ENCODE measurements at places on chromosomes 7 and 10. TPM values are rescaled to one million over a fixed set of nuclear protein-coding genes. Genes with fewer than 3 reads are reported as not detected.

DNA sequence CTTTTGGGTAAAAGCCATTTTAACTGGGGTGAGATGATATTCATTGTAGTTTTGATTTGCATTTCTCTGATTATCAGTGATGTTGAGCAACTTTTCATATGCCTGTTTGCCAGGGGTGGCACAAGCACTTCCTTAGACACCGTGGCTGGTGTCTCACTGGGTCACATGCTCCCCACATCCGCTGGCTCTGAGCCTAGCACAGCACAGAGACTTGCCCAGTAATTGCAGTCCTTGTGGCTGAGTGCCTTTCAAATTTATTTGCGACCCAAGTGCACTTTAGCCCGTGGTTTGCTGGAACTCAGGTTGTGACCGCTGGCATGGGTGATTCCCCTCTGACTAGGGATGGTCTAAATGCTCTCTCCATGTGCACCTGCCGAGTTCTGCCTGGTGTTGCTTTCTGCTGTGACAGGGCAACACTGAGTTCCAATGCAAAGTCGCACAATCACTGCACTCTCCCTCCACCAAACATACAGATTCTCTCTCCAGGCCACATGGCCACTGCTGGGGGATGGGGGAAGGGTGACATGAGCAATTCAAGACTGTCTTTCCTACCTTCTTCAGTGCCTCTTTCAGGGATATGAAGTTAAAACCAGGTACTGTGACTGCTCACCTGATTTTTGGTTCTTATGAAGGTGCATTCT lies 66.5 kb downstream of the ZNF277 start:
- no peak for DNase-seq

- no peak for DNase-seq
Measured at GRCh38 chr7:95264363-95264891, 59.9 kb downstream of the PON1 start.

The CC2D2B gene
- 0.34 TPM for total RNA-seq

- DNase-seq: no peak
Measured at GRCh38 chr7:55567571-55567970, 4.7 kb downstream of the VOPP1 start.

The PMPCB gene
- total RNA-seq: 70.8 TPM

GRCh38 chr10:9643782-9644181 lies 1373.9 kb upstream of the CELF2 start:
- DNase-seq: no peak

The TMEM176A gene
- total RNA-seq: 106 TPM

GRCh38 chr10:71307469-71308085 lies 11.5 kb upstream of the SLC29A3 start:
- DNase-seq: no peak

- no peak for DNase-seq
Measured at GRCh38 chr7:79008786-79009185, 444.7 kb downstream of the MAGI2 start.

GRCh38 chr10:52933748-52934147 lies 161.2 kb upstream of the MBL2 start:
- DNase-seq: no peak

The PNLIPRP1 gene
- not detected for total RNA-seq

- DNase-seq: no peak
Measured at GRCh38 chr7:66193146-66193725, 11.9 kb upstream of the TPST1 start.

The DNAJC12 gene
- total RNA-seq: 15.7 TPM

GRCh38 chr10:43390759-43391158 lies 18.2 kb downstream of the HNRNPF start:
- no peak for DNase-seq

- no peak for DNase-seq
Measured at GRCh38 chr7:9231630-9232121, 798.3 kb downstream of the NXPH1 start.

GRCh38 chr7:82675396-82675795 lies 231.8 kb upstream of the CACNA2D1 start:
- DNase-seq: no peak

DNA sequence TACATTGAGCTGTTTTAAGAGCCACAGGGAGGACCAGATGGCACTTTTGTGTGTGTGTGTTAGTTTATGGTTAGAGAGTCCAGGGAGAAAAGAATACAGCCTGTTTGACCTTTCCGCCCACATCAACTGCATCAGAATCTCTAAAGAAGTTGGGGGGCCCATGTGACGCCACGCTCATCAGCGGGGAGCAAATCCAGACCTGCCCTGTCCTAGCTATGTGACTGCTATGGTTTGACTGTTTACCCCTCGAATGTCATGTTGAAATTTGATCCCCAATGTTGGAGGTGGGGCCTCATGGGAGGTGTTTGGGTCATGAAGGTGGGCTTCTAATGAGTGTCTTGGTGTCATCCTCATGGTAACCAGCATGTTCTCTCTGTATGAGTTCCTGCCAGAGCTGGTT lies 128.0 kb downstream of the ADRA2A start:
- DNase-seq: no peak

- no peak for DNase-seq
Measured at GRCh38 chr7:134034652-134035051, 92.5 kb upstream of the LRGUK start.

The ARMC10 gene
- 36.5 TPM for total RNA-seq

The SLC25A28 gene
- total RNA-seq: 33.9 TPM

The GTPBP4 gene
- 65.9 TPM for total RNA-seq

The STEAP1B gene
- total RNA-seq: not detected

- DNase-seq: no peak
Measured at GRCh38 chr7:147304376-147304775, 1187.8 kb downstream of the CNTNAP2 start.

- peak; percentile 39 for DNase-seq
Measured at GRCh38 chr10:127888521-127889312, 4.0 kb downstream of the CLRN3 start.

The GRID2IP gene
- total RNA-seq: 1.6 TPM

- DNase-seq: no peak
Measured at GRCh38 chr7:64035388-64035787, 9.8 kb upstream of the ZNF727 start.

The AKR1E2 gene
- 4.7 TPM for total RNA-seq

The SPDYE16 gene
- 0.51 TPM for total RNA-seq

DNA sequence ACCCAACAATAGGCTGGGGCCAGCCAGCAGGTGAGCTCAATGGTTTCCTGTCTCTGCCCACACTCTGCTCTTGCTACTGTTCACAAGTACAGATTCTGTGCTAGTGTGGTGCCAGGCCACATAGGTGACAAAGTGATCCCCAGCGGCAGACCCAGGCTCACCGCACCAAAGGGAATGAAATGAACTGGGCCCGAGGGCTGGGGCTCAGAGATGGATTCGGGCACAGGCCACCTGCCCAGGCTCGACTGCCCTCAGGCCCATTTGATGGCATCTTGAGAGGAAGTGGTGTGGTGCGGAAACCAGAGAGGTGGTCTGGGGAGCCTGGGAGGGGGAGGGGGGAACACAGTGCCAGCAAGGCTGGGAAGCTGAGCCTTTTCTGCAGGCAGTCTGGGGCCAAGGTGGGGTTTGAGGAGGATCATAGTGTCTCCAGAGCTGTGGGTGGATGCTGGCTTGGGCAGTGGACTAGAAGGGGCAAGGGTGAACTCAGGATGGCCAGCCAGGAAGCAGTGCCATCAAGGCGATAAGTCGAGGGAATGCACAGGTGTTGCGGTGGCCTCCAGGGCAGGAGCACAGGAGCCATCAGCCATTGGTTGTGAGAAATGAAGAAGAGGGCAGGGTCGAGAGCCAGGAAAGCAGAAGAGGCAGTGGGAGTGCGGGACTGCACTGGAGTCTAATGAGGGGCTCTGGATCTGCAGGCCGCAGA lies 85.2 kb downstream of the ARHGAP22 start:
- peak; percentile 51 for DNase-seq

GRCh38 chr7:49324707-49325106 lies 400.4 kb downstream of the CDC14C start:
- no peak for DNase-seq

DNA sequence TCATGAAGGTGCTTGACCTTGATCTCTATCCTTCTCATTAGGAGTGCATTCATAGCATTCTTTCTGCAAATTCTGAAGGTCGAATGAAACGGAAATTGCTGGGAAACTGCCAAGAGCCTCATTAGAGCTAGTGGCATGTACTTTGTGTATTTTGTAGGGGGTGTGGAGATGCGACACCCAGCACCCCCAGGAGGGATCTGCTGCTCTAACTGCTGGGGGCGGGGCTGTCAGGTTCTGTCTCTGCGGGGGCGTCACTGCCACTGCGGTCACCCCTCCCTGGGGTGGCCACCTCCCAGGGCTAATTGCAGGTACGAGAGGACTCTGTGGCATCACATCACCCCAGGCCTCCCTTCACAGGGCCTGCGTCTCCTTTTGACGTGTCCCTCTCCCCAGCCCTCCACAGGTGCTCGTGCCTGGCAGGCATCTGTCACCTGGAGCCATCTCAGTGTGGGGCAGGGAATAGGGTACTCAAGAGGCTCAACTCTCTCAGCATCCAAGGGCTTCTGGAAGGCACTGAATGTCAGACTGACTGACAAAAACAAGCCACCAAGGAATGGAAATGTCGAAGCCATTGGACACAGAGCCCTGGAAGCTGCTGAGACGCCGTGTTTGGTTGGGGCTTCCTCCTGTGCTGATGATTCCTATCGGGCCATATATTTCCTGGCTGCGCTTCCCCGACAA lies 151.1 kb downstream of the ACTR3B start:
- DNase-seq: no peak

DNA sequence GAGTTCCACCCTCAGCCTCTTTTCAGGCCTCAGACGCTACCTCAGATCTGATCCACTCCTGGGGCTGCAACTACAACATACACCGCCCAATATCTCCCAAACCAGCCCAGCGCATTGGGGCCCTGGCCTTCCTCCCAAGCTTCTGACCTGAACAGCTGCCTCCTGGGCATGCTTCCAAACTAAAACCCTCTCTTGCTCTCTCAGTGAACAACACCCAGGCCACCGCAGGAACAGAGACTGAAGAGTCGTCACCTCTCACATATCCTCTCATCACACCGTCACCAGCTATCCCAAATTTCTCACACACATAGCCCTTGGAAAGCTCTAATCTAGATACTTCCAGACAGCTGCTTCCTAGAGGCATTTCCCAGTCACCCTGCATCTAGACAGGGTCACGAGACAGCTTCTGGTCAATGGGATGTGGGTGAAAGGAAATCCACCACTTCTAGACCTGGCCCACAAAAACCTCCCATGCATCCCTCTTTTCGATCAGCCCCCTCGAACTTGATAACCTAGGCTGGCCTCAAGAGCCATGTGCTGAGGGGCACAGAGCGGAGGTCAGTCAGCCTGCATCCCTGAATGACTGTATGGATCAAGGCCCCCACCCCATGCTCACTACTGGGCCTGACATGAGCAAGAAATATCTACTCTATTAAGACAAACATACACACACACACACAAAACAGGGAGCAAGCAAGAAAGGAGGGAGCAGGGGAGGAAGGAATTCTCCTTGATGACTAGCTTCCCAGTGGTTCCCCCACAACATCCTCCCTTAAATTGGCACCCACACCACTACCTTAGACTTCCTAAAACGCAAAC lies 1.8 kb downstream of the PARP12 start:
- DNase-seq: peak; percentile 40

The STOX1 gene
- total RNA-seq: 4.0 TPM

GRCh38 chr10:1189166-1190051 lies 133.2 kb downstream of the WDR37 start:
- DNase-seq: no peak

The PTF1A gene
- total RNA-seq: 0.51 TPM

The FZD1 gene
- total RNA-seq: 23.8 TPM

The LMOD2 gene
- total RNA-seq: 0.19 TPM

The NPY4R2 gene
- not detected for total RNA-seq

DNA sequence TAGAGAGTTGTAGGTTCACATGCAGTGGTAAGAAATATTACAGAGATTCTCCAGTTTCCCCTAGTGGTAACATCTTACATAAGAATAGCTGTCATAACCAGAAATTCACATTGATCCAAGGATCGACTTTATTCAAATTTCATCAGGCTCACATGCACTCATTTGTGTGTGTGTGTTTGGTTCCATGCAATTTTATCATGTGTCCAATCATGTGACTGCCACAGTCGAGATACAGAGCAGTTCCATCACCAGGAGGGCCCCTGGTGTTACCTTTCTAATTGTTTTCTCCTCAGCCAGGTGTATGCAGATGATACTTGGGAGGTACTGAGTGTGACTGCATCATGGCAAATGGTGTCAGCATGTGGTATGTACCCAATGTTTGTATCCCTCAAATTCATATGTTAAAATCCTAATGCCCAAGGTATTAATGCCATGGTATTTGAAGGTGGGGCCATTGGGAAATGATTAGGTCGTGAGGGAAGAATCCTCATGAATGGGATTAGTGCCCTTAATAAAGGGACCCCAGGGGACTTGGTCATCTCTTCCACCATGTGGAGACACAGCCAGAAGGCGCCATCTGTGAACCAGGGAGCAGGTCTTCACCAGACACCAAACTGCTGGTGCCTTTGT lies 126.3 kb downstream of the CXCL12 start:
- DNase-seq: no peak

DNA sequence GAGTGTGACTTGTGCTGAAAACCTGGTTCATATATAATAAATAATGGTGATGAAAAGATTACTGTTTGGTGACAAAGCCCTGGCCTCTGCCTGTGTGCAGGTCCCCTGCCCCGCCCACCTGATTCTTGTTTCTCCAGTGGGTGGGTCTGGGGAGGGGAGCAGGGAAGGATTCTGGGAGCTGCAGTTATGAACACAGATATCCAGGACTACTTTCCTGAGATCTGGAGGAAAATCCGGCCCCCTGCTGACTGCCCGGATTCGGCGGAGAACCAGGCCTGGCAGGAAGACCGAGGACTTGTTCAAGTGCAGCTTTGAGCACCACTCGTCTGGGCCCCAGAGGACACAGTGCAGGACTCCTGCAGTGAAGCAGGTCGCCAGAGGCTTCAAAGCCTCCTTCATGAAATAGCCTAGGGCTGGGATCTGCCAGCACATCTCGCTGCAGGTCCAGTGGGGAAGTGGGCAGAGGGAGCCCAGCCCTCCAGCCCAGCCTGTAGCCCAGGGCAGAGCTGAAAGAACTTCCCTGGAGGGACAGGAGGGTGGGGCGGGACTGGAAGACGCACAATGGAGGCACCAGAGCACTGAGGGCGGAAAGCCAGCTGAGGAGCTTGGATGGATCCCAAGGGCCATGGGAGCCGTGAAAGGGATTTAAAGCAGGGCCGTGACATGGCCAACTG lies 7.0 kb downstream of the ATP6V0E2 start:
- no peak for DNase-seq

DNA sequence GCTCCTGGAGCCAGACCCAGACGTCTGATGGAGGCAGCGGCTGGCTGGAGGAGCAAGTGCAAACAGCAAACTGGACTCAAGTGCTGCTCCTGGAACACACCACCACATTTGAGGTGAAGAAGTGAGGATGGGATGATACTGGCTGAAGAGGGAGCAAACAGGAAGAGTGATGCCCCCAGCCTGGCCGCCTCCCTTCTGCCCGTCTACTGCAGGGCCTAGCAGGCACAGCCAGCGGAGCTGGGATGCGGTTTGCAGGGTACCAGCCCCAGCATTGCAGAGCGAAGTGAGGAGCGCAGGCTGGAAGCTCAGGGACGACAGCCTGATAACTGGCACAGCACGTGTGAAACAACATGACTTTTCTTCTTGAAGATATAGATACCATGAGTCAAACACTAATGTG lies 111.8 kb upstream of the ZNF32 start:
- DNase-seq: no peak

DNA sequence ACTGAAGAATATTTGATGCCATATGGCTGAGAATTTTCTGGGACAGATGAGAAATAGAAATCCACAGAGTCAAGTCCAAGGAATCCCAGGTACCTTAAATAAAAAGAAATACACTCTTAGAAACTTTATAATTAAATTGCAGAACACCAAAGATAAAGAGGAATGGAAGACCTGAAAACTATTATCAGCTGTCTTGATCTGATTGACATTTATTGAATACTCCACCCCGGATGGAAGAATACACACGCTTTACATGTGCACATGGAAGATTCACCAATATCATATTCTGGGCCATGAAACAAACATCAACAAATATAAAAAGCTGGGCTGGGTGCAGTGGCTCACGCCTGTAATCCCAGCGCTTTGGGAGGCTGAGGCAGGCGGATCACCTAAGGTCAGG lies 81.6 kb downstream of the EXOC6 start:
- no peak for DNase-seq

All from type B pancreatic cell (in vitro differentiated cells).